Activated CD8-positive, alpha-beta memory T cell treated with anti-CD3 and anti-CD28 coated beads for 4 hours (primary cell): ENCODE measurements at places on chromosomes 12 and 14.
A peak's percentile ranks its signal among the peaks of the same experiment; 100 is the strongest.

- no peak for DNase-seq
Measured at GRCh38 chr14:49306152-49306751, 279.9 kb downstream of the RPS29 start.

DNA sequence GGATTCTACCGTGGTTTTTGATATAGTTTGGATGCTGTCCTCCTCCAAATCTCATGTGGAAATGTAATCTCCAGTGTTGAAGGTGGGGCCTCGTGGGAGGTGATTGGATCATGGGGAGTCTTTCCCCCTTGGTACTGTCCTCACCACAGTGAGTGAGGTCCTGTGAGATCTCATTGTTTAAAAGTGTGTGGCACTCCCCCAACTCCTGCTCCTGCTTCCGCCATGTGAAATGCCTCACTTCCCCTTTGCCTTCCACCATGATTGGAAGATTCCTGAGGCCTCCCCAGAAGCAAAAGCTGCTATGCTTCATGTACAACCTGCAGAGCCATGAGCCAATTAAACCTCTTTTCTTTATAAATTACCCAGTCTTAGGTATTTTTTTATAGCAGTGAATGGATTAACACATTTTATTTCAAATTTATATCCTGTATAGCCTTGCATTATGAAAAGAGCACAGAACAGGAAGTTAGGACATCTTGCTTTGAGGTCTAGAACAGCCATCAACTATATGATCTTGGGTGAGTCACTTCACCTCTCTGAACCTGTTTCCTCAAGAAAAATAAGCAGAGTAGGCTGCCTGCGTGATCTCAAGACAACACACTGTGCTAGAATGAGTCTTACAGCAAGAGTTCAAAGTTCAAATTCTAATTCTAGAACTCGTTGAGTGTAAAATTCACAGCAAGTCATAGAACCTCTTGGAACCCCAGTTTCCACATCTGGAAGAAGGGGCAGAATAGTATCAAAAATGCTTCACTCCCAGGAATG is 160.9 kb upstream of the EEA1 start:
- no peak for DNase-seq

DNA sequence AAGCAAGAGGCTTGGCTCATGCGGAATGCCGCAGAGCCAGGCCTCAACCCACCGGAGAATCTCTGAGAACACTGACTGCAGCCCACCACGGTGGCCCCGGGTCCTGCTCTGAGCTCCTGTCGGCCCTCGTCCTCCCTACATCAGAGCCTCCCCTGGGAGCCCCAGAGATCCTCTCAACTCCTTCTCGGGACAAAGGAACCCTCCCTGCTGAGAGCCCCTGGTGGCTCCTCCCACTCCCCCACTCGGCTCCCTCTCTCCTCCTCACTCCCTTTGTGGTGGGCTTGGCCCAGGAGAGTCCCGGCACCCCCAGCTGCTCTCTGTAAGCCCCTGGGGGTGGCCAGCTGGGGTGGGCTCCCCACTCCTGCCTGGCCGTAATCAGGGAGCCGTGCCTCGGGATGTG is 11.1 kb upstream of the INF2 start:
- no peak for DNase-seq

GRCh38 chr14:59406454-59407245 is 58.5 kb downstream of the GPR135 start:
- DNase-seq = no peak

- DNase-seq = no peak
Measured at GRCh38 chr12:47852096-47852571, 32.4 kb upstream of the HDAC7 start.

GRCh38 chr12:14710632-14711320 is 14.4 kb upstream of the GUCY2C start:
- no peak for DNase-seq

DNA sequence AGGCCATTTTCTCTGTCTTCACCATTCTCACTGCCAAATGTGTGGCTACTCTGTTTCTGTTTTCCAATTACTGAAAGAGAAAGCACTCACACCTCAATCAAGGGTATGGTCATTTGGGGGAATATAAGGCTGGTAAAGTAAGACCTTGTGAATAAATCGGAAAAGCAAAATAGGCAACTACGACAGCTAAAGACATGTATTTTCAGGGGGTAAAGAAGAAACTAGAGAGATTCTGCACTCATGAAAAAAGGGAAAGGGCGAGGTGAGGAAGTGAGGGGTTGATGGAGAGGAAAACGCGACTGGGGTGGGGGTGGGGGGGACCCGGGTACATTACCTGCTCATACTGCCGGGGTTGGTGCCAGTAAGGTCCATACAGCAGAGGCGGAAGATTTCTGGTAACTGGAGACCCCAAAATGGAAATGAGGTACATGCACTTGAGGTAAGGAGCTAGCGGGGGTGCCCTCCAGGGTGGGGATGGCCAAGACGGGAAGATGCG is 19.3 kb downstream of the CHD8 start:
- DNase-seq = no peak

DNA sequence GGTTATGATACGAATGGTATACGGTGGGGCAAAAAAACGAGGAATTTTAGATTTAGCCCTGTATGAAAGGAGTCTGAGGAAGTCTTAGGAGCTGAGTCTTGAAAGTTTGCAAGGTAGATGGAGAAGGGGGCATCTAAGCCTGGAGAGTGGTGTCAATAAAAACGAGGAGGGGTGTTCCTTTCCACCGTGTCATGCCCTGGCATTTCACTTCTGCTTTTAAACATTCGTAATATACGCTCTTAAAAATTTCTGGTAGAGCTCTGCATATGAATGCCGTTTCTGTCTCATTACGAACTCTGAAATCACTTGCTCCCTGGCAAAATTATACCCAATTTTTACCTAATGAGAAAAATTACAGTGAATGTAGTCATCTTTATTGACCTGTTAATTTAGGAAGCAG is 170.2 kb downstream of the ERC1 start:
- no peak for DNase-seq

DNA sequence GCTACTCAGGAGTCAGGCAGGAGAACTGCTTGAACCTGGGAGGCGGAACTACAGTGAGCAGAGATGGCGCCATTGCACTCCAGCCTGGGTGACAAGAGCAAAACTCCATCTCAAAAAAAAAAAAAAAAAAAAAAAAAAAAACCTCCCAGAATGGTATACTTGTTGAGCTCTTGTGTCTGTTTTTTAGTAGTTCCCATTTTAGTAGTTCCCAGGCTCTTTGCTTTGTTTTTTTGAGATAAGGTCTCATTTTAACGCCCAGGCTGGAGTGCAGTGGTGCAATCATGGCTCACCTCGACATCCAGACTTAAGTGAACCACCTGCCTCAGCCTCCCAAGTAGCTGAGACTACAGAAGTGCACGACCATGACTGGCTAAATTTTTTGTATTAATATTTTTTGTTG is 13.4 kb downstream of the ATXN2 start:
- DNase-seq = no peak

GRCh38 chr12:12600659-12601058 is 11.0 kb upstream of the CREBL2 start:
- DNase-seq = no peak

DNA sequence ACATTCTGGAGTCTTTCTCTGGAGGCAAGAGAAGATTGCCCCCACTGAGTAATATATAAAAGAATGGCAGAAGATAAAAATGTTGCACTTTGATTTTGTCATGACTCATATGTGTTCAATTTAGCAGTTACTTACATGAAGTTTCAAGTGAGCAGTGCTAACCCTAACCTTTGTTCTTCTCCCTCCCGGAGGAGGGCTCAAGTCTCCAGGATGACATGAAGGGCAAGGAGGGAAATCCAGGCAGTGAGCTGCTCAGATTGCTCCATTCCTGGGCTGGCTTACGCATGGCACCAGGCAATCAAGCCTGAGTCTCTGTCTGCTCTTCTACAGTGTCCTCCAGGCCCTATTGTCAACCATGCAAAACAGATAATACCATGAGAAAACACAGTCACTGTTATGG is 322.3 kb downstream of the DUSP6 start:
- no peak for DNase-seq

GRCh38 chr12:51954561-51955361 is 3.3 kb downstream of the ACVR1B start:
- no peak for DNase-seq

DNA sequence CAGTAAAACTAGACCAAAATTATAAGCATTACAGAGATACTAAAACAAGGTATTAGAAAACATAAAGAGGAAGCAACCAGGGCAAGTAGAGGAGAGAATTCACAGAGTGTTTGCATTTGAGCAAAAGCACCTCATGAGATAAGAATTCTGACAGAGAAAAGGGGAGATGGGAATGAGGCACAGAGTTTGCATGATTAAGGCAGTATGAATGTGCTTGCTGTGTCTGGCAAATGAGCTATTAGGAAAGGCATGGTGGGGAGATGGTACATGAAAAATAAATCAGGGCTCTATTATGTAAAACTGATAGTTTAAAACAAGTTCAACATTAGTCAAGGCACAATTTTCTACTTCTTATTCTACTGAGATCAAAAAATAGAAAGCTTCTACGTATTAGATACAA is 23.1 kb downstream of the GARIN6 start:
- no peak for DNase-seq

DNA sequence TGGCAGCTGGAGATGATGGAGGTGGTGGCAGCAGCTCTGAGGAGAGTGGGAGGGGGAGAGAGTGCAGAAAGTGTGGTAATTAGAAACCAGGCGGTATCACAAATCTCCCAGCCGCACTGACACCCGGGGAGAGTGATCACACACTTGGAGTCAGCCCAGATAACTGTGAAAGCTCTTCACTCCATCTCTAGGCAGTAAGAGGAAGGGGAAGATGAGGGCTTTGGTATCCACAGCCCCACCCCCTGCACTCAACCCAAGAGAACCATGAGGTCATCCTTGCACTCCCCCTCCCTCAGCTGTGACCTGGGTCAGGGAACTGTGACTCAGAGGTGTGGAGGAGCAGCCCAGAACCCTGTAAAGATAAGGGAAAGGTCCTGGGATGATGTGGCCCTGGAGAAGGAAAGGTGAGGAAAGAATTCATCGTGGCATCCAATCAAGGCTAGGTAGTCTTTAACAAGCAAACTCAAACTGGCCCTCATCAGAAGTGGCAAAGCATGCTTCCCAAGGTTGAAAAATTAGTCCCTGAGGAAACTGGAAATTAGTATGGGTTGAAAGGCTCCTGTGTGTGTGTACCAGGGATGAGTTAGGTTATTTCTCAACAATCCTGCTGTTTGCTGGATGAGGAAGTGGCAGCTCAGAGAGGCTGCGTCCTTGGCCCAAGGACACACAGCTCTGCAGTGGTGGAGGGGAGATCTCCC is 111.0 kb upstream of the LHX5 start:
- DNase-seq = no peak

- DNase-seq = peak; percentile 6
Measured at GRCh38 chr12:15856097-15856982, 25.8 kb upstream of the STRAP start.

DNA sequence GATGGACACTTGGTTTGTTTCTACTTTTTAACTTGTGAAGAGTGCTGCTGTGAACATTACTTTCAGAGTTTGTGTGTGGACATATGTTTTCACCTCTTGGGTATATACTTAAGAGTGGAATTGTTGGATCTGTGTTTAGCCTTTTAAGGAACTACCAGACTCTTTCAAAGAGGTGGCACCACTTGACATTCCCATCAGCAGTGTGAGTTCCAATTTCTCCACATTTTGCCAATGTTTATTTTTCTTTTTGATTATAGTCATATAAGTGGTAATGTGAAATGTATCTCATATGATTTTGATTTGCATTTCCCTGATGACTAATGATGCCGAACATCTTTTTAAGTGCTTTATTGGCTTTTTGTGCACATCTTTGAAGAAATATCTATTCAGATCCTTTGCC is 44.8 kb downstream of the ARHGAP5 start:
- DNase-seq = no peak

GRCh38 chr12:106670131-106670530 is 87.3 kb downstream of the RFX4 start:
- no peak for DNase-seq

DNA sequence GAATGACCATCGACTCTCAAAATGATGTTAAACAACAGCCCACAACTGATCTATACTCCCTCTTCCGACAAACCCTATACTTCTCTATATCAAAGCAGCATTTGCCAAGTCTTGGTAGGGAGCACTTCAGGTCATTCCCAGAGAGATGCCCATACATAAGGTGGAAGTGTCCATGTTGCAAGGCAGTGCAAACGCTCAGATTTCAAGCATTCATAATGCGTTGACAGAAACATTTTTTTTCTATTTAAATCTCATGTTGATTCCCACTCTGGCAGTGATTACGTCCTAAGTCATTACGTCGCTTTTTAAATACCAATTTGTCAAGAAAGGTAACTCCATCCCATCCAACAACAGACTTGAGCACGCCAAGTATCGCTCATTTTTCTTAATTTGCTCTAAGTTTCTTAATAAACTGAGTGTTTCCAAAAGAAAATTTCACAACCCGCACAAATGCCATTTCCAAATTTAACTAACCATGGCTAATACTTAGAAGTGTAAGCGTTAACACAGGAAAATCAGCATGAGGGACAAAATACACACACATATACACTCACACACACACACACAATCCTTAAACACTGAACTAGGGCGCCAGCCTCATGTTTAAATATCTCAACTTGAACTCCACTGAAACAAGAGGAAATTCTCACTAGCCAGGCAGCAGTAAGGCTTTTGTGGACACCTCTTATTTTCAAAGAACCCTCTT is 1.1 kb downstream of the GXYLT1 start:
- no peak for DNase-seq
